ENCODE measurements at places on chromosomes 12 and 14.

DNA sequence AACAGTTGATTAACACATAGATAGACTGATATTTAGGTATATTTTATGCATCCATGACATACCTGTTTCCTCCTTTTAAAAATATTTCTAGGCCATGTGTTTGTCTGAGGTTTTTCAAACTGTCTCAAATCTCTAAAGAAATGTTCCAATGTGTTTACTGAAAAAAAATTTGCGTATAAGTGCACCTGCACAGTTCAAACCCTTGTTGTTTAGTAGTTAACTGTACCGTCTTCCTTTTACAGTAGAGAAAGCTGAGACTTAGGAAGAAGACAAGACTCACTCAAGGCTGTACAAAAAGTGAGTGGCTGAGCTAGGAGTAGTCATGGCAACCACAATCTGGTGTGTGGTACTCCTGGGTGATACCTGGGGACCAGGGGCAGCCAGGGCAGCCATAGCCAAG, 934.6 kb downstream of the VRK1 start:
- DNase-seq: no peak

- DNase-seq: no peak
Measured at GRCh38 chr12:49328816-49329215, 5.8 kb downstream of the TROAP start.

DNA sequence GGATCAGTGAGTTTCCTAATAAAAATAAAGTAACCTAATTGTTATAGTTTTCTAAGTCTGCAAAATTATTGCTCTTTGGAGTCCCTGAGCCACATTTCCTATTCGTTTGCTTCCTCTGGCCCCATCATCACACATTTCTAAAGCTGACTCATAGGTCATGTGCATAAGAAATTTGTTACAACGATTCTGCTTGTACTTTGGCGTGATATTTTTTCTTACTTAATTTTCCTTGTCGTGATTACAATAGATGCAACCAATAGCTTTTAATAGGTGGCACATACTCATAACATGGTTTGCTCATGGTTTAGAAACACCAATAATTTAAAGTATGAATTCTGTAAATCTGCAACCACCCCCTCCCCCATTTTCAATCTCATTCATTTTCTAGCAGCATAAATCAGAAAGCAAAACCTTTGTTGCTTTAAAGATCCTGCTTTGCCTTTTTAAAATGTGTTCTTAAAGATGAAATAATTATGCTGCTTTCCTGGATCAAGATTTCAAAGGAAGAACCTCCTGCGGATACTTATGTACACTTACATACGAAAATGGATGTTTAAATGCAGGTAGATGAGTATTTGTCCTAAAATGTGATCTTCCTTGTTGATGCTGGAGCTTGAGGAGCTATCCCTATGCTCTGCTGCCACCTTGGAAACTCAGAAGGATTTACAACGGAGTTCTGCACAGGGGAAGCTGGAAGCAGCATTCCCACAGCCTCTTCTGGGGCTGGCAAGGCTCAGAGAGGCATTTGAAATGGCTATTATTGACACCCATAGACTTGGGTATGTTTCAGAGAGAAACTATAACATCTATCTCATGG, 1.7 kb upstream of the FLRT2 start:
- peak; percentile 41 for DNase-seq

DNA sequence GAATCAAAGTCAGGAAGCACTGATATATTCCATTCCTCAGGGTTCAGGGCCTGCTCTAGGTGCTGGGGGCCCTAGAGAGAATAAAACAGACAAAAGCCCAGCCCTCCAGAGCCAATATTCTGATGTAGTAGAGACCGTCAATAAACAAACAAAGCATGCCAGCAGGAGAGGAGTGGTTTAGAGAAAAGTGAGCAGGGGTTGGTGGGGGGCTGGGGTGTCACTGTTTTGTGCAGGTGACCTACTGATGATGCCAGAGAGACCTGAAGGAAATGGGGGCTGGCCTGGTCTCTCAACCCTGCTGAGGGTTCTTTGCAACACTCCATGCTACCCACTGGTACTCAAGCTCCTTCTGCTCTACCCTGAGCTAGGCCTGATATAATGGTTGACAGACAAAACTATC, 26.5 kb downstream of the IL26 start:
- no peak for DNase-seq

GRCh38 chr12:6074979-6075585, 49.4 kb downstream of the VWF start:
- DNase-seq: no peak

GRCh38 chr14:64495252-64495651, 8.4 kb downstream of the ZBTB25 start:
- DNase-seq: no peak

DNA sequence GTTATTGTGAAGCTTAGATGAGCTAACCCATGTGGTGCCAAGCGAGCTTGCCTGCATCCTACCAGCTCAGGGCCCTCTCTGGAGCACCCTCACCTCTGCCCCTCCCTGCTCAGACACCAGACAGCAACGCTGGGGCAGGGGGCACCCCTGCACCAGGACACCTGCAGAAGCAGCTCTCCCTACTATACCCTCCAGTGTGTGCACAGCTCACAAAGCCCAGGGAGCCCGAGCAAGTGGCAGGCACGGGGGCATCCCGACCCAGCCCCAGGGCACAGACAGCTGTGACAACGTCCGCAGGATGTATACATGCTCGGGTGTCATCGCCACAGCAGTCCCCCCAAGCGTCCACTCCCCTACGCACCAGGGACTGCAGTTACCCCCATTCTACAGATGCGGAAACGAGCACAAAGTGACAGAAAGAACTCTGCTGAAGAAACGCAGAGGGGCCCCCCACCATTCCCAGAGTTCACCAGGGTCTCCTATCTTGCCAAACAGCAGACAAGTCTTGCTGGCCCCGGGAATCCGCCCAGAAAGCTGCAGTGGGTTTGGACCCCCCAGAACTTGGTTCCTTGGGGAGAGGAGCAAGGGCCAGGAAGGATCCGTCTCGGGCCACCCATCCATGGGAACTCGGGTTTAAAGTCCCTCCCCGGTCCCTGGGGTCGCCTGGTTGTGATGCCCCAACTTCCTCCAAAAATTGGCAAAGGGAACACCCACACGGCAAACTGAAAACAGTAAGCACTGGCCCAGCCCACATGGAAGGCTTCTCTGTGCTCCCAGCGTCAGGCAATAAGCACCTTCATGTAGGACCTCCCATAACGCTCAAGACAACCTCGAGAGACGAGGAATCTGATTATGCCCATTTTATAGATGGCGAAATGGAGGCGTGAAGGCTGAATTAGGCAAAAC, 12.0 kb downstream of the NCOR2 start:
- DNase-seq: no peak

DNA sequence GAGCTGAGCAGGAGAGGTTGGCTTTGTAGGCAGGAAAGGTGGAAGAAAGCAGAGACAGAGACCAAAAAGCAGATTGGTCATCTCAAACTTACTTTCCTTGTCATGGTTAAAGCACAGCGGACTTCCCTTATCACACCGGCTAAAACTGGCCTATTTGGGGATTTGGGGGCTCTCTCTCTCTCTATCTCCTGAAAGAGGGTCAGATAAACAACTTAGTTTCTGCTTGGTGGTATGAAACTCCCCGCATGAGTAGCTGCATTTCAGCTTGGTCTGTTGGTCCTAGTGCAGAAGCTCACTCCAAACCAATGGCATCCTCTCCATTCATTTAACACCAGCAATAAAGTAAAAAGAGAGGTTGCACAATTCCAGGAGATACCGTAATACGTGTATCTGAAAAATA, 57.1 kb downstream of the TNFAIP2 start:
- no peak for DNase-seq

DNA sequence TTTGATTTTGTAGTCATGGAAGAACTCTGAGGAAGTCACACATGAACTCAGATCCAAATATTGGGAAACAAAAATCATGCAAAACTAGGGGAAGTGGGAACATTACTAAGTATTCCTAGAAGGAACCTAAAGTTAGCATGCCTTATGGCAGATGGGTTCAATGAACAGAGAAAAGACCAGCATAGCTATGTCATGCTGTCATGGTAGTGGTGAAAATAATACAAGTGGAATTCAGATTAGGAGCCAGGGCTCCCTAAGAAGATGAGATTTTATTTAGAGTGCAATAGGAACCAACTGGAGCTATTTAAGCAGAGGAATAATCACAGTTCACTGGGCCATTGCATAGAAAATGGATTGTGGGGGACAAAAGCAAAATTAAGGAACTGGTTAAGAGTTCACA, 134.0 kb downstream of the DIO2 start:
- no peak for DNase-seq

DNA sequence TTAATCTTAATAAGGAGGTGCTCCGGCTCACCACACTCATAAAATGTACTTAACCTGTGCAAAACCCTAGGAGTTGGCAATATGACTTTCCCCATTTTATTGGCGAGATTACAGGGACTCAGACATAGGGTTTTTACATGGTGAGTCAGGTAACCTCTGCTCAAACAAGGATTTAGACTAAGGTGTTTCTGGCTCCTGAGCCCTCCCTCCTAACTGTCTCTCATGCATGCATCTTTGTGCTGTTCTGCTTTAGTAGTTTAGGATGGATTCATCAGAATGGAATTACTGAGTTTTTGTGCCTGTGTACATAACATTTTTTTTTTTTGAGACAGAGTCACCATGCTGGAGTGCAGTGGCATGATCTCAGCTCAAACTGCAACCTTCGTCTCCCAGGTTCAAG, 993.3 kb upstream of the TMEM132C start:
- DNase-seq: no peak

GRCh38 chr14:74077401-74077800, 6.9 kb downstream of the ALDH6A1 start:
- DNase-seq: no peak

GRCh38 chr14:54489318-54489683, 521 bp upstream of the GMFB start:
- DNase-seq: no peak

- no peak for DNase-seq
Measured at GRCh38 chr12:109170324-109170723, 53.9 kb downstream of the ACACB start.

GRCh38 chr12:132146772-132147422, 2.6 kb downstream of the NOC4L start:
- no peak for DNase-seq

GRCh38 chr14:66634876-66635275, 126.9 kb downstream of the GPHN start:
- DNase-seq: no peak

DNA sequence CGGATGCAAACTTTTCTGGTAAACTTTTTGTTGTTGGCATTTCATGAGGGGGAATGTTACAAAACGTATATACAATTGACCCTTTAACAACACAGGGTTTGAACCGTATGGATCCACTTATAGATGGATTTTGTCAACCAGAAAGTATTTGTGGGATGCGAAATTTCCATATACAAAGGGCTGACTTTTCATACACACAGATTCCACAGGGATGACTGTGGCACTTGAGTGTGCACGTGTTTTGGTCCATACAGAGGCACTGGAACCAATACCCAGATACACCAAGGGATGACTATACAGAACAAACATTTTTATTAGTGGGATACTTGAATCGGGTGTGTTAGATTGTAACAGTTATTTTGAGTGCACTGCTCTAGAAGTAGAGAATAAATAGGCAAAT, 29.8 kb upstream of the CCT2 start:
- peak; percentile 79 for DNase-seq

DNA sequence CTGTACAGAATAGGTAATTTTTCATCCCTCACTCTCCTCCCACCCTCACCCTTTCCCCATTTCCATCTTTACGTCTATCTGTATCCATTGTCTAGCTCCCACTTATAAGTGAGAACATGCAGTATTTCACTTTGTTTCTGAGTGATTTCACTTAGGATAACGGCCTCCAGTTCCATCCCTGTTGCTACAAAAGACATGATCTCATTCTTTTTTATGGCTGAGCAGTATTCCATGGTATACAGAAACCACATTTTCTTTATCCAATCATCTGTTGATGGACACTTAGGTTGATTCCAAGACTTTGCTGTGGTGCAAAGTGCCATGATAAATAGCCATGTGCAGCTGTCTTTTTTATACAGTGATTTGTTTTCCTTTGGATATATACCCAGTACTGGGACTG, 16.4 kb downstream of the EEA1 start:
- DNase-seq: no peak

DNA sequence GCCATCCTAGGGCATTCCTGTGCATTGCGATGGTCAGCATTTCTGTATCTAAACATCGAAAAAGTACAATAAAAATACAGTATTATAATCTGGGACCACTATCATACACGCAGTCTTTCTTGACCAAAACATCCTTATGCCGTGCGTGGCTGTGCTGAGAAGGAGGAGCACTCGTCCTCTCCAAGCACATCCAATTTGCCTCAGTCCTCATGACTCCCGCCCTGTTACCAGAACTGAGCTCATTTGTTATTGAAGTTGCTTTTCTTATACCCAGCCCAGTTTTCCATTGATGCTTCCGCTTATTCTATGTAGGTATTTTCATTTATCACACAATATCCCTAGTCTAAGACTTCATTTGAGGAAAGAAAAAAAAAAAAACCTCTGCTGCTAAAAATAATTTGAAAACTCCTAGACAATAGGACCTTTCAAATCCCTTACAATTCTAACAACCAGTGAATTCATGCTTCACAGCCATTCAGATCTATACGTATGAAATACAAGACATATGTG, 236.9 kb upstream of the PLEKHG7 start:
- no peak for DNase-seq

DNA sequence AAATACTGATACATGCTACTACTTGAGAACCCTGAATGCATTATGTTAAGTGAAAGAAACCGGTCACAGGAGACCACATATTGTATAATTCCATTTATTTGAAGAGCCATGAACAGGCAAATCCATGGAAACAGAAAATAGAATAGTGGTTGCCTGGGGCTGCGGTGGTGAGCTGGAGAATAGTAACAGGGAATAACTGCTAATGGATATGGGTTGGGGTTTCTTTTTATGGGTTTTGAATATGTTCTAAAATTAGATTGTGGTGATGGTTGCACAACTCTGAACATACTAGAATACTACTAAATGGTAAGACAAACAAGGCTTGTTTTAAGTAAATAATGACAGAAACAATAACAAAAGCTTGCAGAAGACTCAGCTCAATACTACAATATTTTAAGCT, 293.0 kb downstream of the BTG1 start:
- no peak for DNase-seq

GRCh38 chr12:96882862-96883261, 24.2 kb upstream of the NEDD1 start:
- DNase-seq: peak; percentile 24

DNA sequence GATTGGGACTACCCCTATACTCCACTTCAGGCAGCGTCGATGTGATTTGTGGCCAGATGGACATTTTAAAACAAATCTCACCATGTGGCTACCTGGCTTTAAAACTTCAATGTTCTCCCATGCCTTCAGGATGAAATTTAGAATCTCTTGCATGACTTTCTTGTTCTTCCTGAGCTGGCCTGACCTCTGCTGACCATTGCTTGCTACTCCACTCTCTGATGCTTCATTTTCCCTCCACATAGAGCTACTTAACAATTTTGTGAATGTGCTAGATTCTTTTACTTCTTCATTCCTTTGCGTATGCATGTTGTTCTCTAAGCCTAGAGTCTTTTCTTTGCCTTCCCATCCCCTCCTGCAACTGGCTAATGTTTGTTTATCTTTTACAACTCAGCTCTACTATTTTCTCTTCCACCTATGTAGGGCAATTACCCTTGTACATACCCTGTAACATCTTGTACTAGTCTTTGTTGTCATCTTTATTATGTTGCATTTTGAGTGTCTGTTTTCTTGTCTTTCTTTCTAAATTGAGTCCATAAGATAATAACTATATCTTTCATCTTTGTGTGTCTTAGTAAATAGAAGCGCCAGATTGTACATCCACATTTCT, 41.2 kb downstream of the YLPM1 start:
- DNase-seq: peak; percentile 16

All from MG63 (cell line).